ENCODE measurements at places on chromosomes 2 and 18. TPM values are rescaled to one million over a fixed set of nuclear protein-coding genes. Genes with fewer than 3 reads are reported as not detected.

- no peaks in the 10 kb centered on the region for H3K4me1 ChIP-seq
- no peaks in the 10 kb centered on the region for H3K27me3 ChIP-seq
- H3K4me3 ChIP-seq = no peak overlapping the region
- no peaks in the 10 kb centered on the region for H3K36me3 ChIP-seq
Measured at GRCh38 chr18:61350578-61350977, 17.3 kb downstream of the CDH20 start.

DNA sequence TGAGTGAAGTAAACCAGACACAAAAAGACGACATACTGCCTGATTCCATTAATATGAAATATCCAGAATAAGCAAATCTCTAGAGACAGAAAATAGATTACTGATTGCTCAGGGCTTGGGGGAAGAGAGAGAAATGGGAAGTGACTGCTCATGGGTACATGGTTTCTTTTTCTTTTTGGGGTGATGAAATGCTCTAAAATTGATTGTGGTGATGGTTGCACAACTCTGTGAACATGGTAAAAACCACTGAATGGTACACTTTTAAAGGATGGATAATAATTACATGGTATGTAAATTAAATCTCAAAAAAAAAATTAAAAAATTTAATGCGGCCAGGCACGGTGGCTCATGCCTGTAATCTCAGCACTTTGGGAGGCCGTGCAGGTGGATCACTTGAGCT lies 39.3 kb downstream of the RPL31 start:
- no peak for DNase-seq
- H3K4me3 ChIP-seq = no peak overlapping the region
- no peaks in the 10 kb centered on the region for H3K36me3 ChIP-seq
- peaks cover 7% of the 10 kb centered on the region for H3K27me3 ChIP-seq
- H3K27ac ChIP-seq = no peak overlapping the region

GRCh38 chr2:174485788-174486562 lies 854 bp downstream of the GPR155 start:
- H3K27ac ChIP-seq = no peak overlapping the region
- H3K27me3 ChIP-seq = no peaks in the 10 kb centered on the region
- H3K4me1 ChIP-seq = peaks cover 6% of the 10 kb centered on the region
- peak overlapping the region; percentile 88 for H3K4me3 ChIP-seq
- no peaks in the 10 kb centered on the region for H3K36me3 ChIP-seq

GRCh38 chr18:12423820-12424219 lies 16.1 kb downstream of the PRELID3A start:
- peaks cover 4% of the 10 kb centered on the region for H3K4me1 ChIP-seq
- DNase-seq = no peak
- no peaks in the 10 kb centered on the region for H3K27me3 ChIP-seq
- H3K4me3 ChIP-seq = no peak overlapping the region

- H3K27ac ChIP-seq = no peak overlapping the region
- H3K36me3 ChIP-seq = no peaks in the 10 kb centered on the region
- no peak overlapping the region for H3K4me3 ChIP-seq
Measured at GRCh38 chr2:111697560-111697959, 186.4 kb downstream of the ANAPC1 start.

DNA sequence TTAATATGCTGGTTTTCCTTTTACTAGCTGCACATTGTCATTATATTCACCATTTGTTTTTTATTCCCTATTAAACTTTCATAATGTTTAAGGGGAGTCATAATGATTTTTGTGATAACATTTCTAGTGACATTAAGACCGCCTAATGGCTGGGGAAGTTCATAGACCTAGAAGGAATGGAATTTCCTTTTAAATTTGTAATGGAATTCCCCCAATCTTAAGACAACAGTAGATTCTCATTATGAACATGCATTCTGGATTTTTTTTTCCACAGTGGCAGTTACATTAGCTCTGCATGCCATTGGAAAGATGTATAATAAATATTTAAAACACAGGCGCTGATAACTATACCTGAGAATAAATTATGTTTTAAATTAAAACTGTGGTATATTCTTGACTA lies 8.4 kb downstream of the YPEL5 start:
- no peaks in the 10 kb centered on the region for H3K4me1 ChIP-seq
- H3K4me3 ChIP-seq = no peak overlapping the region
- DNase-seq = no peak
- H3K27me3 ChIP-seq = no peaks in the 10 kb centered on the region

Gene MTHFD2
- total RNA-seq = 261 TPM

Gene PKDCC
- total RNA-seq = 4.0 TPM

- H3K4me3 ChIP-seq = peak overlapping the region; percentile 62
- no peaks in the 10 kb centered on the region for H3K36me3 ChIP-seq
- H3K27ac ChIP-seq = peak overlapping the region; percentile 94
- peaks cover 16% of the 10 kb centered on the region for H3K4me1 ChIP-seq
- DNase-seq = peak; percentile 34
- no peaks in the 10 kb centered on the region for H3K27me3 ChIP-seq
Measured at GRCh38 chr18:32349728-32350395, 120.8 kb downstream of the GAREM1 start.
